ENCODE measurements at places on chromosomes 3 and 15. TPM values are rescaled to one million over a fixed set of nuclear protein-coding genes. Genes with fewer than 3 reads are reported as not detected.

DNA sequence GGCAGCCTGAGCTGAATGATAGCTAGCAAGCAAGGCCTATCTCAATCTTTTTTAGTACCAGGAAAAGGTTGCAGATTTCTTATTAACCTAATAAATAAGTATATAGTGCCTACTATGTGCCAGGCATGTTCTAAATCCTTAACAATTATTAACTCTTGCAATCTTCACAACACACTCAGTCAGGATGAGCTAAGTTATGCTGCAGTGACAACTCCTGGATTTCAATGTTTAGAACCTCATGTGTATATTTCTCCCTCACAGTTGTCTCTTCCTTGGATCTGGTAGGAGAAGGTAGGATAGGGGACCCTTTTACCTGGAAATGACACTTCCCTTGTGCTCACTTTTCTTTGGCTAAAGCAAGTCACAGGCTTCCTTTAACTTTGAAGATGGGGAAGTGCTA lies 39.3 kb upstream of the MAGI1 start:
- no peak for DNase-seq

GRCh38 chr3:132785292-132785691 lies 63.1 kb upstream of the NPHP3 start:
- no peak for DNase-seq

DNA sequence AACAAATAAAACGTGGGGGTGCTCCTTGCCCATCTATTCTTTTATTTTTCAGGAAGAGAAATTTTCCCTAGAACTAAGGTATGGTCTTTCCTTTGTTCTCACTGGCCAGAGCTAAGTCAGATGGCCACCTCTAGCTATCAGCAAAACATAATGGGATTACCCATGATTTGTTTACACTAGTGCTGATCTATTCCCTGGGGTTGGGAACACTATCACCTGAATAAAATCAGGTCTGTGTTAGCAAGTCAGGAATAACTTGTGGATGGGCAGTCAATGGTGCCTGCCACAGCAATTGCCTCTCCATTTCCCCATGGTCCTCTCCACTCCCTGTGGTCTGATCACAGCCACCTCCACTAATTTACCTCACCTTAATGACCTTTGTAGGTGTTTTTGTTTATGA lies 181.7 kb upstream of the CADPS start:
- DNase-seq = no peak

DNA sequence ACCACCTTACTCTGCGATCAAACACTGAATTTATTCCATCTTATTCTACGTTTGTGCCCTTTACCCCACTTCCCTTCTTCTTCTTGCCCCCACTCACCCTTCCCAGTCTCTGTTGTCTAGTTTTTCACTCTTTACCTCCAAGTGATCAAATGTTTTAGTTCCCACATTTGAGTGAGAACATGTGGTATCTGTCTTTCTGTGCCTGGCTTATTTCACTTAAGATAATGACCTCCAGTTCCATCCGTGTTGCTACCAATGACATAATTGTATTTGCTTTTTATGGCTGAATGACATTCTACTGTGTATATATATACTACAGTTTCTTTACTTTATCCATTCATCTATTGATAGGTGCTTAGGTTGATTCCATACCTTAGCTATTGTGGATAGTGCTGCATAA lies 78.8 kb downstream of the PDCD6IP start:
- DNase-seq = no peak

- DNase-seq = no peak
Measured at GRCh38 chr3:185630182-185630622, 44.1 kb downstream of the SENP2 start.

GRCh38 chr15:88653200-88654064 lies 14.6 kb downstream of the ISG20 start:
- no peak for DNase-seq

DNA sequence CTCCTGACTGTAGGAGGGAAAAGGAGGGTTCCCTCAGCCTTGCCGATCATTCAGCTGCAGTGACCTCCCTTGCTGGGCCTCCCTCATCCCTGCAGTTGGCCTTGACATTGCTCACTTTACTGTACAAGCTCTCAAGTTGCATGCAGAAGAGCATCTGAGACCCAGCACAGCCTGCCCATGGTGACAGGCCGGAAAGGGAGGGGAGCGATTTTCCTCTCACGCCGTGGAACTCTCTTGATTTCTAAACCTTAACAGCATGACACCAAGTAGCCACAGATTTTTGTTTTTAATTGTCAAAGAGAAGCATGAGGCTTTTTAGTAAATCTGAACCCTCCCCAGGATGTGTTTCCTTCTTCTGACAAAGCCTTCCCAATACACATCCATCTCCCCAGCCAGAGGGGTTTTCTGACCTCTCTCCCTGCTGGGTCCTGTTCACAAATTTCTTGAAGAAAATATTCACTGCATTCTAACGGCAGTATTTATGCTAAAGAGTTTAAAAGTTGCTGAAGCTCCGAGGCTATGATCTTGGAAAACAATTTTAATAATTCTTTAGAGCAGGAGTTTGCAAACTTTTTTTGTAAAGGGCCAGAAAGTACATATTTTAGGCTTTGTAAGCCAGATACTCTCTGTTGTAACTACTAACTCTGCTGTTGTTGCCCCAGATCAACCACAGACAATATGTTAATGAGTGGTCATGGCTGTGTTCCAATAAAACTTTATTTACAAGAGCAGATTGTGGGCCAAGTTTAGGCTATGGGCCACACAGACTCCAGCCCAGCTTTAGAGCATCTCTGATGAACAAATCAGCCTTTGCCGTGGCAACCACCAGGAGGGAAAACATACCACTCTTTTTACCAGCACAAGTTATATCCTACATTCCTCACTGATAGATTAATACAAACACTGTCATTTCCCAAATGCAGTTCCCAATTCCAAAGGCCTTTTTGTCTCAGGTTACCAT lies 34.8 kb downstream of the LMCD1 start:
- DNase-seq = no peak

GRCh38 chr3:127733781-127734180 lies 61.0 kb downstream of the ABTB1 start:
- no peak for DNase-seq

DNA sequence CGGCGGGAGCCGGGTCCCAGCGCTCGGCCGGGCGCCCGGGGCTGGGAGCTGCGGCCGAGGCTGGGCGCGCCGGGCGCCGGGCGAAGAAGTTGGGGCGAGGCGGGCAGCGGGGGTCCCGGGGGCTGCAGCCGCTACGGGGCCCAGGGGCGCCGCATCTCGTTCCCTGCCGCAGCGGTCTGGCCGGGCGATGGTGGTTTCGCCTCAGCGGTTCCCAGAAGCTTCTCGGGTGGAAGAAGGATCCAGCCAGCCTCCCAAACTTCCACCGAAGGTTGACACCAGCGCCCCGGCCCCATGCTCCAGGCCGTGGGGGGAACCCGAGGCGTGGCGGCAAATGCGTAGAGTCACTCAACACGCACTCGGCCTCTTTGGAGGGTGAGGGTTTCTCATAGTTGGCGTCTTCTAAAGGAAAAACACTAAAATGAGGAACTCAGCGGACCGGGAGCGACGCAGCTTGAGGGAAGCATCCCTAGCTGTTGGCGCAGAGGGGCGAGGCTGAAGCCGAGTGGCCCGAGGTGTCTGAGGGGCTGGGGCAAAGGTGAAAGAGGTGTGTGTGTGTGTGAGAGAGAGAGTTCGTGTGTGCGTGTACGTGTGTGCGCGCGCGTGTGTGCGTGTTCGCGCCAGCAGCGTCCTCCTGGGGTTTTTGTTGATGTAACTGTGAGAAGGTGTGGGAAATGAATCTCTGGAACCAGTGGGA lies 940 bp downstream of the BOC start:
- DNase-seq = no peak

GRCh38 chr15:98669638-98670037 lies 21.3 kb downstream of the IGF1R start:
- DNase-seq = no peak

Gene MON1A
- total RNA-seq = 9.4 TPM

Gene C3orf85
- 11.4 TPM for total RNA-seq

Gene RPL39L
- 1.5 TPM for total RNA-seq

Gene SHC4
- 0.15 TPM for total RNA-seq

Gene NDN
- 2.9 TPM for total RNA-seq

Gene MIX23
- total RNA-seq = 19.1 TPM

Gene CTXN2
- total RNA-seq = not detected

Gene SEMA3G
- 0.93 TPM for total RNA-seq
